CD4-positive, alpha-beta T cell treated with Interleukin-1 beta for 1 hour (primary cell): ENCODE measurements at places on chromosomes 6 and 20.

DNA sequence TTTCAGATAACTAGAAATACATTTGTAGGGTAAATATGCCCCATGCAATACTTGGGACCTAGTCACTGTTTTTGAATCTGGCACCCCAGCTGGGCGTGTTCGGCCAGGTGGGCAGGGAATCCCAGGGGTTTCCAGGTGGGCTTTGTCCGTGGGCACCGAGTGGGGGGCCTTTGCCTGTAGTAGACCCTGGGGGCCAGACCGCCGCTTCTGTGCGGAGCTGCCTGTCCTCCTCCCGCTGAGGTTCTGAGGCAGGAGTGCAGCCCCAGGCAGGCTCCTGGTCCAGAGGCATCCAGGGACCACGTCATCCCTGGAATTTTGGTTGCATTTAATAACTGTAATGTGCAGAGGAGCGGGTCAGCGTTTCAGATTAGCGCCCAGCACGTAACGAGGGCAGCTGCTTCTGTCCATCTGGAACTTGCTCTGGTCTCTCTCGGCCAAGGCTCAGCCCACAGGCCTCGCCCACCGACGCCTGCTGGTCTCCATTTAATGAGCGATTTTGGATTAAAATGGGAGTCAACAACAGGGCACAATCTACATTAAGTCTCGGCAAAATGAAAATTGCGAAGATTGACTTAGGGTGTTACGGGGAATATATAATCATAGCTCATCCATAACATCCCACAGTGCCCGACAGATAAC, 12.8 kb downstream of the BHLHE23 start:
- no peak for DNase-seq

- DNase-seq = no peak
These were observed 6.6 kb upstream of the TBC1D7 start for GRCh38 chr6:13334953-13335352.

DNA sequence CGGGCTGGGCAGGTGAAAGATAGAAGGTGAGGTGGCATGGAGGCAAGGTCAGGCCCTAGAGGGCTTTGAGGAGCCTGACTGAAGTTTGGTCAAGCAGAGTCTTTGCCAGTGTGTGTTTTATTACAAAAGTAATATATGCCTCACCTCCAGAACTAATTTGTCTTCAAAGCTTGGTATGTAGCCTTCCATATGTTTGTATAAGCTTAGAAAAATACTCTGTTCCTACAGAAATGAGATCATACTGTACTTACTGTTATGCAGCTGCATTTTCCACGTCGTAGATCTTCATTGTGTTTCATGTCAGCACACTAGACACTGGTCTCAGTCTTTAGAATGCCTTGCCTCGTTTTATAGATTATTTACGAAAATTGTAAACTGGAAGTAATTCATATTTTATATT, 61.8 kb downstream of the ANKS1A start:
- no peak for DNase-seq

GRCh38 chr6:17311595-17312311, 30.6 kb downstream of the RBM24 start:
- DNase-seq = no peak

- no peak for DNase-seq
These were observed 114.6 kb downstream of the ADAT2 start for GRCh38 chr6:143335865-143336264.

GRCh38 chr20:33282991-33283555, at the start of gene BPIFB1:
Gene BPIFB1, plus strand, starts transcription at chr20:33283214. Its CDS starts 2,860 bp downstream, at chr20:33286074.
- no peak for DNase-seq
